ENCODE measurements at places on chromosomes 13 and 19.
A peak's percentile ranks its signal among the peaks of the same experiment; 100 is the strongest.

- no peak for DNase-seq
Measured at GRCh38 chr13:30725326-30726085, 9.8 kb upstream of the ALOX5AP start.

DNA sequence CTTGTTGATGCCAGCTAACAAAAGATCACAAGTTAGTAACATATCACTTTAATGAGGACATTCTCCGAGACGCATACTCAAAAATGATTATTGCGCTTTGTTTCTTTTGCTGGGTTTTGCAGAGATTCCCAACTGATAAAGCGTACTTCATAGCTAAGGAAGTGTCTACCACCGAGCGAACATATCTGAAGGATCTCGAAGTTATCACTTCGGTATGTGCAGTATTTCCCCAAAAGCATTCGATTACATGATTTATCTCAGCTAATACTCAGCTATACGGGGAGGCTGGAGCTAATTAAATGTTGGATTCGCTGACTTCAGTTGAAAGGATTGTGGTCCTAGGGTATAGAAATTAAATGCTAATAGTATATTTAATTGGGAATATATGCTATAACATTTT, 166.3 kb downstream of the STK24 start:
- DNase-seq = no peak

GRCh38 chr19:55601084-55601483, 996 bp downstream of the ZNF524 start:
- peak; percentile 29 for DNase-seq

GRCh38 chr19:52691215-52691610, 43.6 kb downstream of the ZNF611 start:
- peak; percentile 39 for DNase-seq

- DNase-seq = no peak
Measured at GRCh38 chr13:35478271-35479037, 2.0 kb upstream of the MAB21L1 start.

DNA sequence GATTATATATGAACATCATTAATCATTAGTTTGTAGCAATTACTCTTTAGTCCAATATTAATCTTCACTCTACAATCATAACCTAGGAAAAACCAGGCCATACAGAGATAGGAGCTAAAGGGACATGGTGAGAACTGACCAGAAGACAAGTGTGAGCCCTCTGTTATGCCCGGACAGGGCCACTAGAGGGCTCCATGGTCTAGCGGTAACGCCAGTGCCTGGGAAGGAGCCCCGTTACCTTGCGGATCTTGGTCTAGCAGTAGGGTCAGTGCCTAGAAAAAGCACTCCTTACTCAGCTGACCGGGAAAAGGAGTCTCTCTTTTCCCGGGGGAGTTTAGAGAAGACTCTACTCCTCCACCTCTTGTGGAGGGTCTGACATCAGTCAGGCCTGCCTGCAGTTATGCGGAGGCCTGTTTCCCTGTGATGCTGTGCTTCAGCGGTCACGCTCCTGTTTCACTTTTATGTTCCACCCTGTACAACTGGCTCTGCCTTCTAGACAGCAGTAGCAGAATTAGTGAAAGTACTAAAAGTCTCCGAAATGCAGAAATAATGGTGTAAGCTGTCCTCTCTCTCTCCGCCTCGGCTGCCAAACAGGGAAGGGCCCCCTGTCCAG, 13.8 kb downstream of the OR7D4 start:
- peak; percentile 74 for DNase-seq

GRCh38 chr19:46461537-46461936, 9.8 kb downstream of the PNMA8A start:
- no peak for DNase-seq

DNA sequence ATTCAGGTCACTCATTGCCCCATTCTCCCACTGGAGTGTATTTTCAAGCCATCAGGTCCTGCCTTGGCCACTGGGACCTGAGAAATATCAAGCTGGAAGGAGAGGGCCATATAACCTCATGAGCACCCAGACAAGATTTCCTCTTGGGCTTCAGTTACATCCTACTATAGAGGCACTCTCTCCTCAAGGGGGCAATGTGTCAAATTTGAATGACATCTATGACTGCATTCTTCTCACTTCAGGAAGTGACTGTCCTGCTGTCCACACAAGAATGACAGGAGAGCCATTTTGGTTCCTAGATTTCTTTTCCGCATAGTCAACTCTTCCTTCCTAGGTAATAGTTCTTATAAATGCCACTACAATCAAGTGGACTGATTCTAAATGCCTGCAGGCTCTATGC, 416.2 kb downstream of the DIAPH3 start:
- DNase-seq = peak; percentile 24

GRCh38 chr19:52542984-52543664, 15.7 kb downstream of the ZNF808 start:
- DNase-seq = no peak

- DNase-seq = peak; percentile 100
Measured at GRCh38 chr19:49590071-49590970, 661 bp upstream of the PRR12 start.

DNA sequence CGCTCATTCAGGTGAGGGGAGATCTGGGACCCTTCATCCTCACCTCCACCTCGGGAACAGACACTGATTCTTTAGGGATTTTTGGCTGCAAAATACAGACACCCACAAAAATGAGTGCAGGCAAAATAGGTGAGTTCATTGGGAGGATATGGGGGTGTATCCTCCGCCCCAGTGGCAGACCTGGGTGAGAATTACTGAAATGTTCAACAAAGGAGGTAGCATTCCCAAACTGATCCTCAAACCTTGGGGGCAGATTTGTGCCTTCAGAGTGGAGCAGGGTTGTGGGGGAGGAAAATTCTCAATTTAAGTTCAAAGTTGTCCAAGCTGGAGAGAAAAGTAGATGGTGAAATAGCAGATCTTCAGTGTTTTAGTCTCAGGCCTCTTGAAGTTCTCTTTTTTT, 31.3 kb upstream of the SIN3B start:
- no peak for DNase-seq

- DNase-seq = no peak
Measured at GRCh38 chr13:41720839-41721561, 239.9 kb downstream of the VWA8 start.

DNA sequence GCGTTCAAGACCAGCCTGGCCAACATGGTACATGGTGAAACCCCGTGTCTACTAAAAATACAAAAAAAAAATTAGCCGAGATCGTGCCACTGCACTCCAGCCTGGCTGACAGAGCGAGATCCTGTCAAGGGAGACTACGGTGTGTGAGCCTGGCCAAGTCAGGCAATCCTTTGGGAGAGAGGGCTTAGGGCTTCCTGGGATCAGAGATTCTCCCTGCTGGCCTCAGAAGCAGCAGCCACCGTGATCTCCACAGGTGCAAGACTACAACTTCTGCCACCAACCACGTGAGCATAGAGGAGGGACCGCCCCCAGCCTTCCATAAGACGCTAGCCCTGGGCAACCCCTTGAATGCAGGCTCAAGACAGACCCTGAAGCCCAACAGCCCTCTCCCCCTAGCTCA, 7.6 kb downstream of the MFSD12 start:
- no peak for DNase-seq

DNA sequence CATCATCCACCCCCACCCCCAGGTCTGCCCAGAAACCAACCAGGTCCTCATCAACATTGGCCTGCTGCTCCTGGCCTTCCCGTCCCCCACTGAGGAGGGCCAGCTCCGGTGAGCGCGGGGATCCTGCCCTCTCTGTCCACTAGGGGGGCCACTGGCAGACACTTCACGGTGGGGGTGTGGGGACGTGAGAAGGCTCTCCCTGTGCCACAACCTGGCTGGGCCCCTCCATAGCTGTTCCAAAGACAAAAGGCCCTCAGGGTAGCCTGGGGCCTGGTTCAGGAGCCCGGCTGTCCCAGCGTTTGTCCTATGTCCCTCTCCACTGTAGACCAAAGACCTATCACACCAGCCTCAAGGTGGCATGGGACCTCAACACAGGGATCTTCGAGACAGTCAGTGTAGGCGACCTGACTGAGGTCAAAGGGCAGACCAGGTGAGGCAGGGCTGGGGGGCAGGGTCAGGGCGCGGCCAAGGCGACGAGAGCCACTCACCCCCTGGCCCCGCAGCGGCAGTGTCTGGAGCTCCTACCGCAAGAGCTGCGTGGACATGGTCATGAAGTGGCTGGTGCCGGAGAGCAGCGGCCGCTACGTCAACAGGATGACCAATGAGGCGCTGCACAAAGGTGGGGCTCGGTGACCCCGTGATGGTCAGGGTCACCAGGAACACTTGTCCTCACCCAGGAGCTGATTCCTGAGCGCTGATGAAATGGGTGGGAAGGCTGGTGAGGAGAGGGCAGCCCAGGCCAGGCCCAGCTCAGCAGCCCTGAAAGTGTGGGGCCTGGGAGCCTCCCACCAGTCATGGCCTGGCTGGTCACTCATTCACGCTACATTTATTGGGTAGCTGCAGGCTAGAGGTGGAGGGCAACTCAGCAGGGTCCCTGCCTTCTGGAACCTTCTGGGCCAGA, 7.9 kb downstream of the DCAF15 start:
- DNase-seq = peak; percentile 57

DNA sequence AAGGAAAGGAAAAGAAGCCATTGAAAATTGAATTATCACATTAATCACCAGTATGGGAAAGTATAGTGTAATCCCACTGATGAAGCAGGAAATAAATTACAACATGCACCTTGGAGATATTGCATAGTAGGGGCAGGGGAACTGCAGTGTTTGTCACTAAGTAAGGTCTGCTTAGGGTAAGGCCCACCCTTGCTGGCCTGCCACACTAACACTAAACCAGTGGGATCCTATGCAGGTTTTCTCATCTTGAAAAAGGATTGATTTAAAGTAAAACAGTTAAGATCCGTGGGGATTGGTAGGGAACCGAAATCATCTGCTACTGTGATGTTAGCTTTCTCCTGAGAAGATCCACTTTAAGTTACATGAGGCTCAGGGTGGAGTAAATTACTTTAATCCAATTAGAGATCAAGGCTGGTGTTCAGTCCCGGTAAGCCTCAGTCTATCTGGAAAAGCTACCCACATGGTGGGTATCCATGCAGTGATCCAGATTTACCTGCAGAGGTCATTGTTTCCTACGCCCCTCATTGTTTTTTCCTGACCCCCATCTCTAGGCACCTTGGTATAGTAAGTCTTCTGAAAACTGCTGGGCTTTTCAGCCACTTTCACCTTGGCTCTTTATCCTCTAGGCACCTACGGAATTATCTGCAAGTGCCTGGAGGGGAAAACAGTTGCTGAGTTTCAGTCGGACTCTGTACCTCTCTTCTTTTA, 1014.9 kb upstream of the ATXN8OS start:
- DNase-seq = no peak

DNA sequence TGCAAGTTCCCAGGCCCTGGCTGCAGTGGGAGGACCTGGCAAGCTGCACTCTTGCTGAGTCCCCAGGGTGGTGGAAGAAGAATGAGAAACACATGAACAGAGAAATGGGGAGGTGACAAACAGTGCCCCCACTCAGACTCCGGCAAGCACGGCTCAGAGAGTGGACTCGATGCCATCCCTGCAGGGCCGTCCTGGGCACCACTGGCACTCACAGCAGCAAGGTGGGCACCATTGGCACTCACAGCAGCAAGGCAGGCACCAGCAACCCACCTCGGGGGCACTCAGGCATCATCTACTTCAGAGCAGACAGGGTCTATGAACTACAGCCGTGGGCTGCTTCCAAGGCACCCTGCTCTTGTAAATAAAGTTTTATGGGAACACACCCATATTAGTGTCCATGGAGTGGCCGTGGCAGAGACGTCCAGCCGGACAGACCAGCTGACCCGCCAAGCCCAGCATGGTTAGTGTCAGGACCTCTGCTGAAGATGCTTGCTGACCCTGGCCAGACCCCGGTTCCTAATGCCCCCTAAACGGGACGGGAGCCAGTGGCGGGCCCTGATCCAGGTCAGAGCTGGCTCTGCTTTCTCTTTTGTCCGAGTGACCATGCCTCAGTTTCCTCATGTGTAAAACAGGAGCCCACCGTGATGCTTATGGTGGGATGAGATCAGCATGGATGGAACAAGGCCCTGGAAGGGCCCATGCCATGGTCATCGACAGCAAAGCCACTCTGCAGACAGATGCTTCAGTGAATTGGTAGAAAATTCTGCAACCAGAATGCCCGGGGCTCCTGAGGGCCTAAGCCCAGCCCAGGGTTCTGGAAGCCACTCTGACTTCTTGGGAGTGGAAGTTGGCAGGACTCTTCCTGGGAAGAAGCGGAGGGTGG, 2.1 kb upstream of the F10 start:
- DNase-seq = no peak

Data from hematopoietic multipotent progenitor cell treated with erythropoietin and hydrocortisone succinate and interleukin-3 and kit ligand, for 6 days (in vitro differentiated cells).